ENCODE measurements at places on chromosomes 2 and 18.

- DNase-seq = peak; percentile 86
Observed at GRCh38 chr2:146844226-146844990, 1000.4 kb upstream of the ACVR2A start.

DNA sequence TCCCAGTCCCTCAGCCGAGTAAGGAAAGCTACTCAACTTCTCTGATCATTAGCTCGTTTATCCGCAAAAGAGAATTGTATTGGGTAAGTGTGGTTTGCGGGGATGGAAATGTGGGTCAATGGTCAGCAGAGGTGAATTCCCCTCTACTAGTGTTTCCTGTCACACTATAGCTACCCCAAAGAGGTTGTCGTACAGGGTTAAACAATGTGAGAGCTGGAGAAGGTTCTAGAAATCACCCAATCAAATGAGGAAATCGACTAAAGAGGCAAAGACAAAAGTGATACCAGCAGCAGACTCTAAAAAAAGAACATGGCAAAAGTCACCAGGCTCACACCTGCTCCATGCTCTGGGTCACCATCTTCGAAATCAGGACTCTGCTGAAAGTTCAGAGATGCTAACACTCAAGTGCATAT lies 144.7 kb upstream of the ITGA4 start:
- DNase-seq = no peak

DNA sequence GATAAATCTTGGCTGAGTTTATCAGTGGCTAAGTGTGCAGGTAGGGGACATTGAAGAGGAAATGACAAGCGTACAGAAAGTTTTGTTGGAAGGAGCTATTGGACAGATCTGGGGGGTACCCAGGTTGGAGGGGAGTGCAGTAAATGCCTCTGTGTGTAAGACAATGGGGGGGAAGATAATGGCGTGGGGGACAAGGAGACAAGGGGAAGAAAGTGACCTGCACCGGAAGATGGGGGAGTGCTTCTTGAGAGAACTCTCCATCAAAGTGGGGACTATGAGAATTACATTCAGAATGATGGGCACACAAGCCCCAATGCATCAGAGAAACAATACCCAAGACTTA lies 190.0 kb downstream of the ALPK2 start:
- no peak for DNase-seq

DNA sequence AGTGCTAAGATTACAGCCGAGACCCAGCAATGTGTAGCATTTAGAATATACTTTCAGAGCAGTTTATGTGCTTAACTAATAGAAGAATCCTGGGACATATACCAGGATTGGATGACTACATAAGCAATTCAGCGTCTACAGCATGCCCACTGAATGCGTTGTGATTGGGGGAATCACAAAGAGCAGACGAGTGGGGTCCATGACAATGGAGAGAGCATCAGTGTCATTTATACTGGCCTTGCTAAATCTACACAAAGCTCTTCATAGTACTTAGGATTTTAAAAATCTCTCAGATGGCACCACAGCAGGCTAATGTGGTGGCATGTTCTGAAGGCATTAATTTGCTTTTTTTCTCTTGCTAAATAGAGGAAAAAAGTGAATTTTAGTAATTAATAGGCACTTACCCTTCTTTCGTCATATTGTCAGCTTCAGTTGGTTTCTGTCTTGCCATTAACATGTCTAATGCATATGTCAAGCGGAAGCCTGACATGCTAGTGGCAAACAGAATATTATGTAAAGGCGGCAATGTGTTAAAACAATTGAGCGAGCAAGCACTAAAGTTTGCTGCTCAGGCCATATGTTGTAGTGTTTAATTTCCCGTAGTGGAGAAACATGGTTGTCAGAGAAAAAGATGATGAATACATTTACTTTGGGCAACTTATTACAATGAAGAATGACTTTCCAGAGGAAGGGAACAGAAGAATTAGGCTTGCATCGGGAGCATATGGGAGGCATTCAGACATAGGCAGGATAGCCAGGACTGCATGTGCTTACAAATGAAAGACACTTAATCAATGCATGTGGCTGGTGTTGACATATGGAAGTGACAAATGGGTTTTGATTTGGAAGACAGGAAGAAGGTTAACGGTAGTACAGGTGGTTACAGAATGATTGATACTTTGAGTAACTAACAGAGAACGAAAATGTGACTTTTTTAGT lies 145.2 kb downstream of the ICOS start:
- no peak for DNase-seq

DNA sequence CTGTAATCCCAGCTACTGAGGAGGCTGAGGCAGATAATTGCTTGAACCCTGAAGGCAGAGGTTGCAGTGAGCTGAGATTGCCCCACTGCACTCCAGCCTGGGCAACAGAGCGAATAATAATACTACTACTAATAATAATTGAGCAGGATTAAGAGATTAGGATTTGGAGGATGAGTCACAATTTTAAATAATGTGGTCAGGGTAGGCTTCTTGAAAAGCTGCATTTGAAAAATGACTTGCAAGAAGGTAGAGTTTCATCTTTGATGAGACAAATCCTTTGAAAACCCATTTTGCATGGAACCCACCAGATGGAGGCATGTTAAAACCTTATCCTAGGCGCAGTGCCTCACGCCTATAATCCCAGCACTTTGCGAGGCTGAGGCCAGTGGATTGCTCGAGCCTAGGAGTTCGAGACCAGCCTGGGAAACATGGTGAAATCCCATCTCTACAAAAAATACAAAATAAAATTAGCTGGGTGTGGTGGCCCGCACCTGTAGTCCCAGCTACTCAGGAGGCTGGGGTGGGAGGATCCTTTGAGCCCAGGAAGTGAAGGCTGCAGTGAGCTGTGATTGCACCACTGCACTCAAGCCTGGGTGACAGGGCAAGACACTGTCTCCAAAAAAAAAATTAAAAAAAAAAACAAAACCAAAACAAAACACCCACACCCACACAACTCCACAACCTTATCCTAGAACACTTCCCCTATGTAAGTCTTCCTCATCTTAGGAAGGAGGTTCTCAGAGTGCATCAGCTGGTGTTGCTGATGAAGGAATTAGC lies 3.3 kb upstream of the ATP8B1 start:
- no peak for DNase-seq

GRCh38 chr18:58338961-58339592 lies 289.8 kb downstream of the ALPK2 start:
- DNase-seq = no peak

DNA sequence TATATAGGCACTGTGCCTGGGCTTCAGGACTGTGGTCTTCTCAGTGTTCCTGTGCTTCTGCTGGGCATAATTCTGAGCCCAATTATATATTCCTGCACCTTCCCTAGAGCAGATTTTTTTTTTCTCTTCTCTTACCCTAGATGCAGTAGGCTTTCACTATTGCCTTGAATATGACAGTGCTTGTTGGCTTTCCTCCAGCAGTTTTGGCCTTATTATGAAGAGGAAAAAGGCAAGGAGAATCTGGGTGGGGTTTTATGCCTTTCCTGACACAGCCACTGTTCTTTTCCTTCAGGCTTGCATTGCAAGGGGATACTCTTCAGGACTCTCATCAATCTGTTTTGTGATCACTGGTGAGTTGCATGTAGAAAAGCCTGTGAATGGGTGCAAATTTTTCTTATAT lies 221.9 kb upstream of the CELF4 start:
- DNase-seq = no peak

- peak; percentile 63 for DNase-seq
Observed at GRCh38 chr2:98909317-98910211, 26.5 kb downstream of the CRACDL start.

GRCh38 chr2:6148882-6149281 lies 456.7 kb downstream of the SOX11 start:
- DNase-seq = no peak

DNA sequence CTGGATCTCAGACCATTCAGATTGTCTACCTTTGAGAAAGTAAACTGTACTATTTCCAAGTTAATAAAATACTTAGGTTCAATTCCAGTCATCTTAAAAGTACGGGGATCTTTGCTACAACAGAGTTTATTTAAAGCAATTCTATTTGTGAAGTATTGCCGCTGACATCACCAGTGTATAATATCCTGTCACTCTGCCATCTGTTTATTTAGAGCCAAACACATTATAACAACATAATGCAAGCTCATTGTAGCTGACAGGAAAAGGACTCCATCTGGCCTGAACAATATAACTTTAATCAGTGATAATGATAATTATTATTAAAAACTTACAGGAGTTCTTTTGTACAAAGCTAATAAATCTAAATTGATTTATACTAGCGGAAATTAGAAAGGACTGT lies 786.8 kb downstream of the ERBB4 start:
- DNase-seq = no peak

- DNase-seq = no peak
Observed at GRCh38 chr2:30964334-30965005, 157.2 kb upstream of the CAPN13 start.

GRCh38 chr2:52253416-52253980 lies 1221.6 kb upstream of the NRXN1 start:
- no peak for DNase-seq

GRCh38 chr2:126793885-126794613 lies 104.6 kb upstream of the TEX51 start:
- DNase-seq = no peak

- no peak for DNase-seq
Observed at GRCh38 chr18:35289293-35289692, 736 bp downstream of the ZSCAN30 start.

DNA sequence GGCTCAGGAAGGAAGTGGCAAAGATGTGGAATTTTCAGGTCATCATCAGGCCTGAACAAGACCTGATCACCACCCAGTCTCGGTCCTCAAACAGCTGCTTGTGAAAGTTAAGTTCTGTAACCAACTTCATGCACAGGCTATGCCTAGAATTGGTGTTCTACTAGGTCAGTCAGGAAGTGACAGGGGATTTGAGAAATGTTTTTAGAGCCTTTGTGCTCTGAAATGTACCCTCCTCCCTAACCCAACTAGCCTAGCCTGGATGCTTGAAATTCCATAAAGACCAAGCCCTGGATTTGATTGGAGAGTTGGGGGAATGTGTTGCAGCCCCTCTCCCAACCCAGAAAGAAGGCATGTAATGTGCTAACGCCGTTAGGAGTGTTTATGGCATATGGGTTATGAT lies 63.3 kb downstream of the TGOLN2 start:
- no peak for DNase-seq

DNA sequence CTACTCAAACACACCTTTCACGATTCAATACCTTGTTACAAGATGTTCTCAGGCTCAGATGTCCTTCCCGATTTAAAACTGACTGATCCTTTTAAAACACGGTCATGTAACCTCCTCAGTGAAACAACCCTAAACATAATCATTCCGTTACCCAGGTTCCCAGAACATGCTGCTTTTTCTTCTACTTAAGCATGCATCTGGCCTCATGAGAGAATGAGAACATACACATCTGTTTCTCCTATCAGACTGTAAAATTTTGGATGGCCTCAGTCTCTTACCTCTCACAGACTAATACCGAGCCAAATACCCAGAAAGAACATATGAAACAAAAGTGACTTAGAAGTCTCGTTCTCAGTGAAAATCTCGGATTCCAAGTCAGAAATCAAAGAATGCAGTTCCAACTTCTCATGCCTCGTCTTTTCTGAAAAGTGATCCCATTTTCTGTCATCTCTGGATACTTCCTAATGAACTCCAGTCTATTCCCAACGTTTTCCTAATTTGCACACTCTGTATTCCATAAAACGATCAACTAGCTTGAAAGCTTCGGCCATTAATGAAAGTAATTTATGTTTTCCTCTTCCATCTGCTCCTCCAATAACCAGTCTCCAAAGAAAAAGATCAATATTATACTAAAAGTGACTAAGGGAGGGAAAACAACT lies 919 bp downstream of the SF3B1 start:
- DNase-seq = no peak

GRCh38 chr2:73203055-73203681 lies 794 bp downstream of the NOTO start:
- no peak for DNase-seq

- no peak for DNase-seq
Observed at GRCh38 chr2:143856978-143857377, 662.9 kb downstream of the ZEB2 start.

DNA sequence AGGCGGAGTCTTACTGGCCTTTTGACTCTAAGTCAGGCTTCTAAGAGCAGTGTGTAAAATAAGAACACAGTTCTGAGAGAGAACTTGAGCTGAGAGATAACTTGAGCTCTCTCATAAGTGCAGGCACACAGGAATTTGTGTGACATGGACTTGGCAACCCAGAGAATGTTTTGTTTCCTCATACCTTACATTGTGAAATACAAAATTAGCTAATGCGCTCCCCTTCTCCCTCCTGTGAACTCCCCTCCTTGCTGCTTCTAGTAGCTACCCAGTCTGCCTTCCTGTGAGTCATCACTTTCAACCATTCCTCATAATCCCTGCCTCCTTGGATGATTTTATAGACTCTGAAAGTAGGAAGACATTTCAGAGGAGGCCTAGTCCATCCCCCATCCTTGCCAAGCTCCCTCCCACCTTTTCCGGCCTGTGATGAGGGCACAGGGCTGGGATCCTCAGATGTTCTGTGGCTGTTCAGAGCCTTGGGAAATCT lies 22.6 kb downstream of the FER1L5 start:
- peak; percentile 98 for DNase-seq

DNA sequence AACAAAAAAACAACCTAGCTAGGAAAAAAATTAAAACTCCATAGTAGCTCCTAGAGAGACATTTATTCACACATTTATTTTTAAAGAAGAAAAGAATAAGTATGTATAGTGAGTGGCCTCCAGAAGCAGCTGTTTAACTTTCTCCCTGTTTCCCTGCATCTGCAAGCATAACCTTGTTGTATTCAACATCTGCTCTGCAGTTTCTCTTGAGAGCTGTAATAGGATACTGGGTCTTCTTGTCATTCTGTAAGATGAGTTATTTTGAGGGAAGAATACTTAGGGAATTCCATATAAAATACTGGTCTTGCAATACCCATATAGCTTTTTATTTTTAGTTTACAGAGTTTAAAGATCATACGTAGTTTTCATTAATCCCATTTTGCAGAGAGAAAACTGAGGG lies 246.6 kb downstream of the LRRTM1 start:
- no peak for DNase-seq

GRCh38 chr18:48594471-48595094 lies 55.8 kb downstream of the CTIF start:
- DNase-seq = no peak

DNA sequence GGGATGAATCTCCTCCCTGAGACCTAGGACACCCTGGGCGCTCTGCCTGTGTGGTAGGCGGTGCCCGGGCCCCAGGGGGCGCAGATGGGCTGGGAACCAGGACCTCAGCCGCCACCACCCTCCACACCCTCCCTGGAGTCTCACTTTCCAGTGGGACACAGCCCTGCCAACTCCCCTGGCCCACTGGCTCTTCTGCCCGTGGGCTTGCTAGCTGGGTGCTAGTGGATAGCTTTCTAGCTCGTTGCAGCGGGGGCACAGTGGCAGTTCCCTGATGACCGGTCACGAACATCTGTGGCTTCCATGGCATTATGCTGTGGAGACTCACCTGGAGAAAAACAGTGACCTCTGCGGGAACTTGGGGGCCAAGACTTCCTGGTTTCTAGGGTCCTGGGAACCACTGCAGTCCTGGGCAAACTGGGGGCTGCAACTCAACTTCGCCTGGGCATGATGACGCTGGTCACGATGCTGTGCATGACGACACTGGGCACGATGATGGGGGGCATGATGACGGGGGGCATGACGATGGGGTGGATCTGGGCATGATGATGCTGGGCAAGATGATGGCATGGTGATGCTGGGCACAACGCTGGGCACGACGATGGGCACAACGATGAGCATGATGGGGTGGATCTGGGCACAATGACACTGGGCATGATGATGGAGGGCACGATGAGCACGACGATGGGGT lies 31.0 kb upstream of the ALLC start:
- no peak for DNase-seq
